GM03348 (cell line): ENCODE measurements at places on chromosomes 1 and 21.

GRCh38 chr1:11248169-11248568 is 14.2 kb downstream of the MTOR start:
- no peak for DNase-seq

- DNase-seq: peak; percentile 58
Observed at GRCh38 chr1:18924221-18924691, 21.9 kb upstream of the ALDH4A1 start.

DNA sequence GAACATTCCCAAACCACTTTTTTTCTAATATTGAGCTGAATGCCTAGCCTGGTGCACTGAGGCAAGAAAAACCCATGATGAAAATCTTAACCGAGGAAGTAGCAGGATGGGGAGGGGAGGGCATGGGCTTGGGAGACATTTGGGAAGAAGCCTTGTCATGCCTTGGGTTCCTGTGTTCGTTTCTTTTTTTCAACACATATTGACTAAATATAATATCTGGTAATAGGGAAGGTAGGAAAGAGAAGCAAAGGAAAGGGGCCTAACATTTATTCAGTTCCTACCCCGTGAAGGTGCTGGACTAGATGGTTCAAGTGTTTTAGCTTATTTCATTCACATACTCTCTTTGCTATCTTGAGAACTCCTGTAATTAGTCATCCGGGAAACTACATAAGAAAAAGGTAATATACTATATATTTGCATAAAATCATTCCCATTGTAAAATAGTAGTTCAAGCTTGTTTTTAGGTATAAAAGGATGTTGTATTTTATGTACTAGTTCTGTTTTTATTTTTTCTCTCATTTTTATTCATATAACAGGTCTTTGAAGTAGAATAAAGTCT is 62.1 kb downstream of the ST3GAL3 start:
- DNase-seq: no peak

DNA sequence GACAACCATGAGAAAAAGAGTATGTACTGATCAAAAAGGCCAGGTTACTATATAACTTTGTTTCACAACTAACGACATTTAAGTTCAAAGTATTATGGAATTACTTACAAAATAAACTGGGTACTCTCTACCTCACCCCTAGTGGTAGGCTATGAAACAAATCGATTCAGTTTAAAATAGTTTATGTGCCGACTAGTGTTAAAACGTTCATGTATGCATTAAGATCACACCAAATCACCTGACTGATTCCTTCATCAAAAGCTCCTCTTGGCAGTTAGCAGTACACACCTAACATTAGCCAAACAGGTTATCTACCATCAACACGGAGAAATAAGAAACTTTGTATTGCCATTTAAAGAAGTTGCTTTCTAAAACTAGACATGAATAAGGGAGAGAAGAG is 137.1 kb downstream of the AKT3 start:
- no peak for DNase-seq

DNA sequence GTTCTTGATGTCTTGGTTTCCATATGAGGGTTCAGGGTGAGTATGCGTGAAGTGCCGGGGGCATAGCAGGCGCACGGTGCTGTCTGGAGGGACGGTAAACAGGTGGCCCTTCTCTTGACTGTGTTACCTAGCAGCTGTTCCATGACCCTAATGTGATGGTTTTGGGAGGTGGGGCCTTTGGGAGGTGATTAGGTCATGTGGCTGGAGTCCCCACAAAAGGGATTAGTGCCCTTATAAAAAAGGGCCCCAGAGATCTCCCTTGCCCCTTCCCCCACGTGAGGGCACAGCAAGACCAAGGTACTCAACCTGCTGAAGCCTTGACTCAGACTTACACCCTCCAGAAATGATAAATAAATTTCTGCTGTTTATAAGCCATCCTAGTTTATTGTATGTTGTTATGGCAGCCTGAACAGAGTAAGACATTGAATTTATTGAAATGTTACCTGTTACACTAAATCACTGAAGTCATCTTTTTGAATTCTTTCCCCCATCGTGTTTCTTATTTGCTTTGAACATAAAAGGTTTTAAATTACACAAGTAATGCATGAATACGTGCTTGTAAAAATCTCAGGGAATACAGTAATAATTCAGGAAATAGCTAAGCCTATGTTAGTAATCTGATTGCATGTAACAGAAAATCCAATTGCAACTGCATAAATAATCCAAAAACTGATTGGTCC is 15.6 kb downstream of the TRAPPC10 start:
- DNase-seq: no peak

GRCh38 chr1:2018217-2019171 is 651 bp upstream of the GABRD start:
- DNase-seq: no peak

DNA sequence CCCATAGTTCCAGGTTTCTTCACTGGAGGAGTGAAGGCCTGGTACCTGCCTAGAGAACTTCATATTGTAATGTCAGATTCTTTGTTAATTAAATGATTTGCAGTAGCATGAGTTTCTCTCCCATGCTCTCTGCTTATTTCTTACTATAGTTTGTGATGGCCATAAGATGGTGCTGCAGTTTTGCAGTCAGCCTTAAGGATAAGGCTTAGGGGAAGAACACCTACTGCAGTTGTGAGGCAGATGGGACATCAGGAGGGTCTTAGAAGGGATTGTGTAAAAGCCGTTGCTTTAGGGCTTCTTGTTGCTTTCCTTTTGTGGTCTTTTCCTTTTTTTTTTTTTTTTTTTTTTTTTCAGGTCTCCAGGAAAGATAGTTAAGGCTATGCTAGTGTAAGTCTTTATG is 61.8 kb downstream of the MACF1 start:
- DNase-seq: no peak

- DNase-seq: peak; percentile 70
Observed at GRCh38 chr1:10909697-10910680, 102.5 kb upstream of the TARDBP start.

DNA sequence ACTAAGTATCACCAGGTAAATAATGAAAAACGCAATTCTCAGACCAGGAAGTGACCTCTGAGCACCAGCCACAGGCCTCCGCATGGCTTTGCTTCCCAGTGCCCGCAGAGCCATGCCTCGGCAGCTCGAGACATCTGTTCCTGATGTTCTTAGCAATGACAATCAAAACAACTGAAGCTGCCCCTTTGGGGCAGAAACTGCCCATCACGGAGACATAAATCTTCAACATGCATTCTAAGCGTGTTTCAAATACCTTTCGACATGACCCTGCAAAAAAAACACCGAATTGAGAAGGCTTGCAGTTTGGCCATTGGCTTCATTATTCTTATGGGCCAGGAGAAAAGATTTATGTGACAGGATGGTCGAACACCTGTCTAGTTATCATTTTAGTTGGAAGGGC is 5.8 kb upstream of the RAP1GAP start:
- no peak for DNase-seq

GRCh38 chr1:116577759-116578314 is 7.0 kb upstream of the CD58 start:
- DNase-seq: no peak

GRCh38 chr1:88612292-88612691 is 71.8 kb upstream of the PKN2 start:
- DNase-seq: no peak

GRCh38 chr1:236345728-236346127 is 48.4 kb upstream of the EDARADD start:
- no peak for DNase-seq

DNA sequence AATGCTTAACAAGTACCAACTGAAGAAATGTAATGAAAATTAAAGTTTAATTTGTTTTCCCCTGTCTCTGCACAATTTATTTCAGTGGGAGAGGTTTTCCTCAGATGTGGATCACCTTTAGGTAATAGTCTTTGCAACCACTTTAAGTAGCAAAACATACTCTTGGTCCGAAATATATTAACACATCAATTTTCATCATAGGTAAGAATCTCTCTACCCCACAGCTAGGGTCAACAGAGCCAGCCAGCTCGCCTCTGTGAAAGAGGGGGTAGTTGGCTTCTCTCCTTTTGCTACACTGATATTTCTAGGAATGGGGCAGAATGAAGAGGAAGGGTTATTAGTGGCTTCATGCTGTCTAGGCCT is 24.8 kb upstream of the MCL1 start:
- no peak for DNase-seq

GRCh38 chr1:44275991-44276405 is 62.7 kb downstream of the DMAP1 start:
- peak; percentile 21 for DNase-seq

DNA sequence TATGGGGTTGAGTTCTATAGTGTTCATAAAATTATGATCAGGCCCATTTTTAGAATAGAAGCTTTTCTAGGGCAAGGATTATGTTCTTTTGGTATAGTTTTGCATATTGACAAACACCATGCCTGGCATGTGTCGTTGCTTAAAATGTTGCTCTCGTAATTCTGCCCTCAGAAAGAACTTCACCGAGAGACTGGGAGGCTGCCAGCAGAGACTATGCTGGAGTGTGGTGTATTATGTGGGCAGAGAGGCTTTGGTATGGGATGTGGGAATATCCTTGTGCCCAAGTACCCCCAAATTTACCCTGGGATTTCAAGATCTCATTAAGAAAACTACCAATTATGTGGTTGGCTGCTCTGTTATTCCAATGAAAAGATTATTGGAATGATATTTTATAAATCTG is 27.9 kb downstream of the PGM1 start:
- no peak for DNase-seq

GRCh38 chr1:176803596-176803995 is 340.6 kb downstream of the PAPPA2 start:
- no peak for DNase-seq

- peak; percentile 26 for DNase-seq
Observed at GRCh38 chr1:215595231-215595630, 28.1 kb downstream of the KCTD3 start.

DNA sequence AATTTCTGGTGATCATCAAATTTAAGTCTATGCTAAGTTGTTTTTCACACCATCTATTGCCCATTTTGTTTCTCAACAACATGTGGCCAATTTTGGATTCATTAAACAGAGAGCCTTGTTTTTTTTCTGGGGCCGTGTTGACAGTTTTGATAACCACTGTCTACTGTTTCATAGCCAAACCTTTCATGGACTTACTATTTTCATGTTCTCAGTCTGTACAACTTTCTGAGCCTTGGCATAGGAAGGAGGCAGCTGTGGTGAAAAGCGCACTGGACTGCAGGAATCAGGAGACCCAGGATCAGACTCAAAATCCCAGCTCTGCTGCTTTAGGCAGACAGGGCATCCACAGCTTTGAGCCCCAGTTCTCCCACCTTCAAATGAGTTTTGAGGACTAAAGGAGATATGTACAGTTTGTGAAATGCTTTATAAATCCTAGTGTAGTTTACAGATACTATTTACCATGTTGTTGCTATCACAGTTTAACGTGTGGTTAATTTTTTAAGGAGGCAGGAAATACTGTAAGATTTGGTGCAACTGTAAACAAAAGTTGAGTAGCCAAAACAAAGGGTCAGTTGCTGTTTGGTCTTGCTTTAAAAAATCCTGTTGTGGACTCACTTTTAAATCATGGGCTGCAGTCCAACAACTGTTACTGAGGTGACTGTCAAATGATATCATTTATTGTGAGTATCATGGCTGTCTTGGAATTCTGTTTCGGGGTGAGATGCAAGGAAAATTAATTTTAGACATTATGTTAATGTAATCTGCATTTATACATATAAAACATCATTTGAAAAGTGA is 2.9 kb downstream of the MACO1 start:
- DNase-seq: no peak

- DNase-seq: no peak
Observed at GRCh38 chr21:42567214-42567555, 53.5 kb downstream of the SLC37A1 start.

- no peak for DNase-seq
Observed at GRCh38 chr1:222109836-222110235, 367.9 kb upstream of the DUSP10 start.

DNA sequence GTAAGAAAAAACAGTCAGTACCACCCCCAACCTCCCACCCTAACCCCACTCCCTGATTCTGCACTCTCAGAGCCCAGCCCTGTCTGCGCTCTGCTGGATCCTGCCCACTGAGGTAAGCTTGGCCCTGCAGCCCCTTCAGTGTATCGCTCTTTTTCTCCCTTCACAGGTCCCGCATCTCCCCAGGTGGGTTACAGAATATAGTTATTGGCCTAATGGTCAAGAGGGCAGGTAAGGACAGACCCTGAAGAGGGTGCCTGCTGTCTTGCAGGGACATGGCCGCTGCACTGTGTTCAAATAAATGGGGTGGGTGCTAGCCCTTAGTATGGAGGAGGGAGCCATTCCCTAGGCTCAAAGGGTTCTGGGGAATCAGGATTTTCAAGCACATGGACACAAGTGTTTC is 135.7 kb downstream of the ADSS2 start:
- DNase-seq: no peak

DNA sequence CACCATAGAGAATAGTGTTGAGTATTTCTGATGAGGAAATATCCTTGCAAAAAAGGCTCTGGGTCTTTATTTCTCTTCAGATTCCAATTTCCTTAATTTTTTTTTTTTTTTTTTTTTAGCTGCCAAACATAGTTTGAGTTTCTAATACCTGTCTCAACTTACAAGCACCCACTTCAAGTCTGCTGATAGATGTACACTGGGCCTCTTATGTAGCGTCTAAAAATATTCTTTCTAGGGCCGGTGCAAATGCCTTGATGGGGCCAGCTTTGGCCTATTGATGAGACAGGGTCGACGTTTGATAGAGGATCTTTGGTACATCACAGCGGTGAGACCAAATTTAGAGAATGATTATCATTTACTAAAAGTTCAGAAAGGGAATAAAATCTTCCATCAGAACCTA is 626.4 kb downstream of the LMO4 start:
- no peak for DNase-seq

GRCh38 chr21:29075706-29076466 is 2.4 kb upstream of the CCT8 start:
- no peak for DNase-seq

DNA sequence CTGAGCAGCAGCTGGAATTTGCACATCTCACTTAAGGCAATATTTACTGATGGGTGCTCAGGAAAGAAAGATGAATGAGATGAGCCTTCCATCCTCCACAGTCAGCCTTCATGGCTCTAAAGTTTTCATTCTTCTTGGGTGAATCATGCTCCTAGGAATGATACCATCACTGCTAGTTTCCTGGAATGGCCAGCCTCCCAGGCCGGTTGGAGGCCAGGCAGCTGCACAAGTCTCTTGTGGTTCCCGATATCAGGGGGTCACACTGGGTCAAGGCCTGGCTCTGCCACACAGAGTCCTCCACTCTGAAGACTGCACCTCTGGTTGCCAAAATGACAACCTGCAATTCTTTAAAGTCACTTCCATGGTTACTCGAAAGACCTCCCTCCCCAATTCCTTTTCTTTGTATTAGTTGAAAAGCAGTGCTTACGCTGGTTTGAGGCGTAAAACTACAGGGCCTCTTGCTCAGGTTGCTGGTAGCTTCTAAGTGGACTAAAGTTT is 46.2 kb upstream of the PALMD start:
- DNase-seq: peak; percentile 78

DNA sequence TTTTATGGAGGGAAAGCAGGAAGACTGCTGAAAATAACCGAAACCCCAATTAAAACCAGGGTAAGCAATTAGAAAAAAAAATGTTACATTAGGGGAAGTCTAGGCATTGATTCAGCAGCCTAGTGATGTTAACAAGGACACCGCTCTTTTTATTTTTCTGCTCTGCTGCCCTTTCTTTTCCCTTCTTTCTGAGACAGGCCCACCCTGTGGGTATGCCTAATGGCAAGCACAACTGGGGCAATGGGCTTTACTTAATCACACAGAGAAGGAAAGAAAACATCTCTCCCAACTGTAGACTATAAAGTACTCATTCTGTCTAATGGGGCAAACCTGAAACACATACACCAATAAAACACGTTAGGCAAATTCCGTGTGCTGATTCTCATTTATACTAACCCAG is 69.6 kb downstream of the GBP6 start:
- no peak for DNase-seq

- DNase-seq: no peak
Observed at GRCh38 chr1:5903680-5904079, 88.5 kb downstream of the NPHP4 start.

GRCh38 chr1:1292442-1292779 is 12.2 kb downstream of the SCNN1D start:
- no peak for DNase-seq
